ENCODE measurements at places on chromosomes 6 and 20.

GRCh38 chr6:63785006-63785405 lies 149.4 kb downstream of the PHF3 start:
- no peak for DNase-seq

- no peak for DNase-seq
Measured at GRCh38 chr20:43938932-43939761, 24.5 kb downstream of the TOX2 start.

GRCh38 chr6:1904466-1904799 lies 294.7 kb downstream of the FOXC1 start:
- no peak for DNase-seq

GRCh38 chr6:168923171-168923570 lies 330.5 kb downstream of the THBS2 start:
- DNase-seq = no peak

DNA sequence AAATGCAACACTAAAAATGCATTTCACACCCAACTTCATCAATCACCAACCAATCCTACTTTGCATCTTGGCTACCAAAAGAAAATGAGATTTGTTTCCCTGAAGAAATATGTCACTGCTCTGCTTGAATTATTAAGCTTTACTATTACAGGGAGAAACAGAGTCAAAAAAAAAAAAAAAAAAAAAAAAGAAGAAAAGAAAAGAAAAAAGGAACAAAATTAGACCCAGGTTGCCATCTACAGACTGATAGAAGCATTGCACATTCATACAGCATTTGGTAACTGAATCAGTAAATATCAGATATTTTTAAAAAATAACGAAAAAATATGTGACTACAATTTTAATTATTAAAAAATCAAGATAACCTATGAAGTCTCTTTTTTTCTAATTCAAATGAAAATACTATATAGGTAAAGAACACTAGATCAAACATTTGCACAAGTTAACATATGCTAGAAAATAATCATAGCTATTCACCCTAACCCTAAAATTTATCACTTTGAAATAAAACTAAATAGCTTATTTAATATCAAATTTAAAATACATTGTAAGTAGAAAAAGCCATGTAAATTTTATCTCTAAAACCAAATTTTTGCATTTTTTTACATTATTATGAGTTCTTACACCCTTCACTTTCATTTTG lies 83.3 kb downstream of the DCDC2 start:
- DNase-seq = no peak

DNA sequence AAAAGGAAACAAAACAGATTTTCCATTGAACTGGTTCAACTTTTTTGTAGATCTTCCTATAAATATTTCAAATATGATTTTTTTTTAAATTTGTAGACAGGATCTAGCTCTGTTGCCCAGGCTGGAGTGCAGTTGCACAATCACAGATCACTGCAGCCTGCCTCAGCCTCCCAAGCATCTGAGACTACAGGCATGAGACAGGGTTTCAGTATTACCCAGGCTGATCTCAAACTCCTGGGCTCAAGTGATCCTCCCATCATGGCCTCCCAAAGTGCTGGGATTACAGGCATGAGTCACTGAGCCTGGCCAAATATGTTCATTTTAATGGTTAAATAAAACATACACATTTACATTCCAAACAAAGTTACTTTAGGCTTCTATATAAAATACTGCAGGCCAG lies 33.6 kb downstream of the SAMHD1 start:
- DNase-seq = no peak

- DNase-seq = no peak
Measured at GRCh38 chr6:10384610-10385523, 30.0 kb downstream of the TFAP2A start.

DNA sequence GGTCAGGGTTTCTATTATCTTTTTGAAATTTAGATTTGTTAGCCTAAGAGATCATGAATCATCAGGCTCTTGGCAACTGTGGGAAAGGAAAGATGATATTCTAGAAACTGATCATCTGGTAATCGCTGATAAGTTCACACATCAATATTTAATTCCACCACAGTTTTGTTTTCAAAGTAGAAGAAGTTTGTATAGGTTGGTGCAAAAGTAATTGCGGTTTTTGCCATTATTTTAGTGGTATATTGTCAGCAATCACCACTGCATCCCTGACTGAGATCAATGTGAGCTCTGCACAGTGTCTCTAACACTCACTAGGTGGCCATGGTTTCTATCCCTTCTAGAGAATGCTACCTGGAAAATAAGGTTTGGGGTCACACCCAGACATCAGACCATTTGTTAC lies 17.0 kb upstream of the PXDC1 start:
- no peak for DNase-seq

GRCh38 chr6:40438246-40438887 lies 148.8 kb downstream of the LRFN2 start:
- no peak for DNase-seq

- no peak for DNase-seq
Measured at GRCh38 chr20:53559816-53560215, 33.8 kb downstream of the ZNF217 start.

DNA sequence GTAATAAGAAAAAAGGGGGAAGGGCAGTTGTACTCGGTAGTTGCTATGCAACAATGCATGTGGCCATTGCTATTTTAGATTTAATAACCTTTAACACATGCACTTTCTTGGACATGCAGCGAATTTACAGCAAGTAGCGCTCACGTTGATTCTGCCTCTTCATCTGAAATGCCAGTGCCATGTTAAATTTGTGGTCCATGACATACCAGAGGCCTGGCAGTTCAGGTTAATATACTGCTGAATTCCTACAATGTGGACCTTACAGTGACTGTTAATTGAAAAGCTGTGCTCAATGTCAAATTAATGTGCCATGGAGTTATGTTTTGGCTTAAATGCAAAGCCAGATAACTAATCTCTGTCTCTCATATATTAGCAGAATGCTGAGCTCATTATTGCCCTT lies 699.7 kb downstream of the DOK5 start:
- no peak for DNase-seq

GRCh38 chr6:102085257-102085656 lies 691.7 kb downstream of the GRIK2 start:
- no peak for DNase-seq

DNA sequence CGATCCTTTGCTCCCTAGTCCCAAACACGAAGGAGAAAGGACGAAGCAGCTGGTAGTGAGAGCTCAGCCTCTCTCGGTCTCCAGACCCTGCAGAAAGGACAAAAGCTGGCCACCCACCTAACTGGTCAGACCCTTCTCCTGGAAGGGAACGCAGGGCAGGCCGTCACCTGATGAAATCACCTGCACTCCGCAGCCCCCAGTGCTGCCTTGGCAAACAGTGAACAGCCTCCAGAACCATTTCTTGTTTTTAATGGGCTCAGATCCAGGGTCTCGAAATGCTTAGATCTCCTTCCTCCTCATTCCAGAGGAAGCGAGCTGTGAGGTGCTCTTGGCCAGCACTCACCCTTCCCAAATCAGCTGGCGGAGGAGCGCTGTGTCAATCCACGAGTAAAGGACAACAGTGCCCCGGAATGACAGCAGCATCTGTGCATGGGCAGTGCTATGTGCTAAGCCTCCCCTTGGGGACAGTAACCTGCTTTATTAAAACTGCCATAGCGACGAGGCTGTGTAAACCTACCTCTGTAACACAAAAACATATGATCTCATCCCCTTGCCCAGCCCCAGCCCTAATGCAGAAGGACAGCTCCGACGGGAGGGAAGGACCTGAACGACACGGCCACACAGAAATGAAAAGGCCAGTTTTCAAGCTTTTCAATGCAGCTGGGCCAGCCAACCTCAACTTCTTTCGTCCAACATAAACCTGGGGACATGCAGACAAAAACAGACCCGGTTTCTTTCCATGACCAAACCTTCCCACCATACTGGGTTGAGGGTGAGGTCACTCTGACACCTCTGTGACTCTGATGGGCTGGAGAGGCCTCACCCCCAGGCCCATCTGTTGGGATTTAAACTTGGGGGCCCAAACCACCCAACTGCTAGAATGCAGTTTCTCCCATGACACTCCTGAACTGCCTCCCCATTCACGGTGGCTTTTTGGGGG lies 43.3 kb downstream of the SULF2 start:
- DNase-seq = no peak

- DNase-seq = no peak
Measured at GRCh38 chr6:39402239-39402751, 79.8 kb upstream of the KCNK16 start.

GRCh38 chr6:55176958-55177357 lies 2.6 kb downstream of the HCRTR2 start:
- DNase-seq = no peak

DNA sequence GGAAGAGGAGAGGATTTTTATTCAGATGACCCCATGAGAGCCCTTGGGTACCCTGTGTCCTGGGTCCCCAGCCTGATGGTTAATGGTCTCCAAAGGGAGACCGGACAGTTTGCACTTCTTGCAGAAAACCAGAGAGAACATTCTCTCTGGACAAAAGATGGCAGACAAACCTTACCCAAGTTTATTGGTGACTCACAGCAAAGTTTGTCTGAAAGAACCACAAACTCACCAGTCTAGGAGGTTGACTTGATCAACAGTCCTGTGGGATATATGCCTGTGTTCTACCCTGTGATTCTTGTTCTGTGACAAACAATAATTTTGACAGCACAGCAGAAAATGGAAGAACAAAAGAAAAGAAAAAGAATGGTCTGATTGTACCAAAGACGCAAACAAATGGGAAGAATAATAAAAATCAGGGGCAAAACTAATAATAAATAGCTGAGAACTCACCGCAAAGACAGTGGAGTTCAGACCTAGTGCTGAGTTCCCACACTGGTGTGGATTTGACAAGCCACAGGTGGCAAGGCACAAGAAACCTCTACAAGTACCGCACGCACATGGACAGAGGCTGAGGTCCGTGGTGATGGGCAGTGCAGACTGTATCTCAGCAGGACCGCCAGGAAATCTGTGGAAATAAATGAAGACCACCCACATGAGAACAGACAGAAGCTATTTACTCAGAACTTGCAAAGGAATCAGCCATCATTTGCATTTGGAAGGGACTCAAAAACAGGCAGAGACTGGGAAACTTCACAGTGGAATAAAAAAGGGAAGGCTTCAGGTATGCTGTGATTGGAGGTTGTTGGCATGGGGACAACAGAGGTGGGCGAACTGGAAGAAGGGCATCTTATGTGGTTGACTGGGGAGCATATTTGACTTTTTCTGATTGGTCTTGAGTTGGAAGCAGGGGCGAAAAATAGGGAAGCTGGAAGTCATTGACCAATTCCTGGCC lies 246.3 kb upstream of the RNF24 start:
- no peak for DNase-seq

- no peak for DNase-seq
Measured at GRCh38 chr20:17827759-17828559, 128.2 kb downstream of the BANF2 start.

- no peak for DNase-seq
Measured at GRCh38 chr6:50826037-50826761, 7.5 kb downstream of the TFAP2B start.

DNA sequence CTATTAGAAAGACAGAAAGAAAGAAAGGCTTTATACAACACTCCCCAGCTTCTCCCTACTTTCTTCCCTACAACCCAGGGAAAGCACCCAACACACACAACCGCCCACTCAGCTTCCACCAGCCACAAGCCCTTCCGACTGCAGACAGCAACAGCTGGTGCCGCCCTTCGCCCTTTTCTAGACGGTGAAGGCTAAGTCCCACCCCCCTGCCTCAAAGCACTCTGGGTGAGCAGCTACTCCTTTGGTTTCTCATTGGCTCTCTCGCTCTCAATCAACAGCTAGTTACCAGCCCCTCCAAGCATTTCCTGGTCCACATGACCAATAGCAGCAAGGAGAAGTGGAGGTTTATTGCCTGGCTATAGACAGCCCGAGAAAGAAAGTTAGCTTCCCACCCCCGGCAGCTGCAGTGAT lies 230.1 kb upstream of the MOCS1 start:
- no peak for DNase-seq

GRCh38 chr20:53899351-53900167 lies 170.8 kb downstream of the BCAS1 start:
- peak; percentile 92 for DNase-seq

DNA sequence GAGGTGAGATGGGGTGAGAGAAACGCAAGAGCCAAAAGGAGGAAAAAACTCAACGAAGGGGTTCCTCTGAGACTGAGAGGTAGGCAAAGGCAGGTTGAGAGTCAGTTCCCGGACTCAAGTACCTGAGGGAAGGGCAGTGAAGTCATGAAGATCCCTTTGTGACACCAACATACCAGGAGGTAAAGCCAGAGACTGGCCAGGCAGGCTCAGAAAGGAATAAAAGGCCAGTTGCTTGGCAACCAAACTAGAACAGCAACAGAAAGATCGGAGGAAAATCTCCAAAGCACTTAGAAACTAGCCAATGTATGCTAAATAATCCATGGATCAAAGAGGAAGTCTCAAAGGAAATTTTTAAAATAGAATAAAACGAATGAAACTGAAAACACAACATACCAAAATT lies 209.8 kb upstream of the PROKR2 start:
- DNase-seq = no peak

GRCh38 chr20:22507240-22507961 lies 77.0 kb downstream of the FOXA2 start:
- no peak for DNase-seq

GRCh38 chr6:11847515-11848345 lies 69.1 kb upstream of the ADTRP start:
- no peak for DNase-seq

DNA sequence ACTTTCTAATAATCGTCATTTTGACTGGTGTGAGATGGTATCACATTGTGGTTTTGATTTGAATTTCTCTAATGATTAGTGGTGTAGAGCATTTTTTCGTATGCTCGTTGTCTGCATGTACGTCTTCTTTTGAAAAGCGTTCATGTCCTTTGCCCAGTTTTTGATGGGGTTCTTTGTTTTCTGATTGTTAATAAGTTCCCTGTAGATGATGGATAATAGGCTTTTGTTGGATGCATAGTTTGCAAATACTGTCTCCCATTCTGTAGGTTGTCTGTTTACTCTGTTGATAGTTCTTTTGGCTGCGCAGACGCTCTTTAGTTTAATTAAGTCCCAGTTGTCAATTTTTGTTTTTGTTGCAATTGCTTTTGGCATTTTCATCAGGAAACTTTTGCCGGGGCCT lies 32.3 kb upstream of the XRN2 start:
- DNase-seq = no peak

DNA sequence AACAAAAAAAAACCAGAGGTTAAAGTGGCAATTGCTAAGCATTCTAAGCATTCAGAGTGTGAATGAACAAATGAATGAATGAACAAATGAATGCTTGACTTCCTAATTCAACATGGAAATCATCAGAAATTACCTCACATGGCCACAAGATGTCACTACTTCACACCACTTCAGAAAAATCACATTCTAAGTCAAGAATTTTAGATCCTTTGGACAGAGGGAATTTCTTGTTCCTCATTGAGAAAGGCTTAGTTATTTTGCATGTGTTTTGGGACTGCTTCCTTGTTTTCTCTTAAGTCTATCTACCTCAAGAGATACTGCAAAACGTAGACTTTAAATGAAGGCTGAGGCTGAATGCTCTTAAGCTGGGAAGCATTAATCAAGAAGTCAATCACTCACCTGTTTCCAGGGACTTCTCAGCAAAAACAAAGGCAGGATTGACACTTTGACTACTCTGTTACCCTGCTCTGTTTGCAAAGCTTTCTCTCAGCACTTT lies 120.2 kb downstream of the MBOAT1 start:
- DNase-seq = peak; percentile 25
